ENCODE measurements at places on chromosomes 6 and 20.

- DNase-seq, result no peak
These were observed 10.6 kb upstream of the TTPAL start for GRCh38 chr20:44465001-44465560.

GRCh38 chr20:13221673-13222318 is 722 bp downstream of the ISM1 start:
- DNase-seq, result peak; percentile 65

DNA sequence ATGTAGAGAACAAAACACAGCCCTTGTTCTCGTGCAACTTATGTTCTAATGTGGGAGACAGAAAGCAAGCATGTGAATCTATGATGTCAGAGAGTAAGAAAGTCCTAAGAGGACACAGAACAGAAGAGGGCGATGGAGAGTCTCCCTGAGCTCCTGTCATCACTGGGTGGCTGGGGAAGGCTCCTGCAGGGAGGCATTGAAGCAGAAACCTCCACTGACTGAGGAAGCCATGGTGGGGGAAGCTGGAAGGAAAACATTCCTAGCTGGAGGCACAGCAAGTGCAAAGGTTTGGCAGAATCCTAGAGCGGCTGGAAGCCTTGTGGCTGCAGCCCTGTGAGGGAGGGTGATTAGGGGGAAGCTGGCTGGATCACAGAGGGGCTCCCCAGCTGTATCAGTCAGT is 248.0 kb downstream of the CDH26 start:
- no peak for DNase-seq

- DNase-seq, result no peak
These were observed 23.6 kb downstream of the STMND1 start for GRCh38 chr6:17125407-17125806.

- DNase-seq, result no peak
These were observed 41.3 kb downstream of the TRMT11 start for GRCh38 chr6:126027601-126028000.

DNA sequence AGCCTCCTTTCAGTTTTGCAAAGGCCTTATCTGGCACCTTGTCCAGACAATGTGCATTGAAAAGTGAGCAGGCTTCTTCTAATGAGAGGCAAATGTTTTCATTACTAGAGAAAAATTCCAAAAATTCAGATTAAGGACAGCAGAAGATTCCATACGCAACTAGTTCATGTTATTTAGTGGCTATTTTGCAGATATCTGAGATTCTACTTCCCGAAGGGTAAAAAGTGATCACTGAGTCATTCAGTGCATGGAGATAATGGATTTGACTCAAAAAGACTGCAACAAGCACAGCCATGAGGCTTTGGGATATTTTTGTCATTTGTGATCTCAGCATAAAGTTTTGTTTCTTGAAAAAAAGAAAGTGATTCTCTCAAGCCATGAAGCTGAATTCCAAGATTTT is 29.9 kb downstream of the METTL24 start:
- DNase-seq, result no peak

- no peak for DNase-seq
These were observed 5.0 kb upstream of the RTF2 start for GRCh38 chr20:56463428-56463827.

DNA sequence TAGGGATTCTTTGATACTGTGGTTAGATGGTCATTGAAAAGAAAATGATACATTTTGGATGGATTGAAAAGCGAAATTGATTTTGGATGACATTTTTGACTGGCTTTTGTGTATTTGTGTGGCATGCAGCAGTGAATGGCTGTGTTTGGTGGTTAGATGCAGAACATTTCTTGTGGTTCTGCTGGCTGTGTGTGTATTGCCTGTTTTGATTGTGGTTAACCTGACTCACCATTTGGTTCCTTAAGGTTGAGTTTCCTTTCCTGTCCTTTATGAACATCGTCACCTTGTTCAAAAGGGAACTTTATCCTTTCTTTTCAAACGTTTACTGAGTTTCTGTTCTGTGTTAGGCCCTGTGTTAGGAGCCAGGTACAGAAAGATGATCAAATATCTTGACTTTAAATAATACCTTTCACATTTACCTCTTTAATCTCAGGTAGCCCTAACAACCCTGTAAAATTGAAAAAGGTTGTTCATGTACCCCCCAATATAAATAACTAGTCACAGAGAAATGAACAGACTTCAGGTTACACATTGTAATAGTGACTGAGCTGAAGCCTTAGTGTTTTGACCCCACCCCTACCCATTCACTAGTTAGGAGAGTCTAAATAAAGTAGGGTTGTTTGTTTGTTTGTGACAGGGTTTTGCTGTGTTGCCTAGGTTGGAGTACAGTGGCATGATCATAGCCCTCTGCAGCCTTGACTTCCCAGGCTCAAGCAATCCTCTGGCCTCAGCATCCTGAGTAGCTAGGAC is 23.8 kb downstream of the ANKS1A start:
- no peak for DNase-seq

- no peak for DNase-seq
These were observed 66.3 kb downstream of the SLX4IP start for GRCh38 chr20:10501402-10501801.

GRCh38 chr6:84271061-84271716 is 43.7 kb upstream of the CEP162 start:
- no peak for DNase-seq

DNA sequence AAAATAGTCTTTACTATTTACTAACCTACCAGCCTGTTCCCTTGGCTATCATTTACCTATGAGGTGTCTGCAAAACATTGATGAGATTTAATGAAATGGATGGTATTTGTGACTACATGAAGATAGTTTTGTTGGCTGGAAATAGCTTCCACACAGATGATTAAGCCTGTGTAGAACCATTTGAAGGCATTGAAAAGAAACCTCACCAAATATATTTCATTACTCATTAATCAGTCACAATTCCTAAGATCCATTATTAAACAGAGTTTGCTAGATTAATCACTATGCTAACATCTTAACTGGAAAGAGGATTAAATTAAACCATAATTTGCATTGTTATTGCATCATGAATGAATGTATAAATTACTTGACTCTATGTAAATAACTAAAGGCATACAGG is 560.3 kb downstream of the BMP2 start:
- DNase-seq, result no peak

- no peak for DNase-seq
These were observed 79.8 kb upstream of the EMILIN3 start for GRCh38 chr20:41446456-41446855.

- DNase-seq, result no peak
These were observed 223.5 kb downstream of the PACRG start for GRCh38 chr6:162951164-162951743.

DNA sequence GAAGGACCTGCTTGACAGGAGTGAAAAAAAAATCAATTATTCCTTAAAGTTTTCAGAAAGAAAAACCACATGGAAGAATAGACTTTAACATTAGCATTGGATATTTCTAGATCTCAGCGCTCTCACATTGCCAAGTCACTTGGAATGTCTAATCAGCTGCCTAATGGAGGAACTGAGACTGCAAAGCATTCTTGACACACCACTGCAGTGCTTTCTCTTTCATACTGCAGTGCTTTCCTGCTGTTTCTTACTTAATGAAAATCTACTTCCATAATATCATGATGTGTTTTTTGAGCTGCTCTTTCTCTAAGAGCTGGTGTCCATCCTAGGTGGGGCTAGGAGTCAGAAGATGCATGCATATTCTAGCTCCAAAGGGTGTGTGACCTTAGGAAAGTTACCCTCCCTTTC is 20.4 kb upstream of the MCM3 start:
- DNase-seq, result no peak

- DNase-seq, result no peak
These were observed 16.7 kb downstream of the FARS2 start for GRCh38 chr6:5278047-5278446.

GRCh38 chr20:59019217-59019616 is at the start of gene TUBB1:
TUBB1 (plus strand) TSS chr20:59019429; CDS start chr20:59019523, 94 bp downstream.
- no peak for DNase-seq

DNA sequence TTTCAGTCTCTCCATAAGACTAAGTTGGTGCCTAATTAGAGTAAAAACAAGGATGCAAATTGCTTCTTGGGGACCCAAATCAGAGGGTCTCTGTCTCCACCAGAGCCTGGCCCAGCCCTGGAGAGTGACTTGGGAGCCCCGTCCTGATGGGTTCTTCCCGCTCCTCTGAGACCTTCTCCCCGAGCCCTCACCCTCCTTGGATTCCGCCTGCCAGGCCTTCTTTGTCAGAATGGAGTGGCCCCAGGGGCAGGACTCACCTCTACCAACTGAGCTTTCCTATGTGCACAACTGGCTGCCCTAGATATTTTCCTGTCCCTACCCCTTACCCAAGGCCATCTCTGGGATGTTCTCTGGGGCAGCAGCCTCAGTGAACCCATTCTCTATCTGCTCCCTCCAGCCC is 9.7 kb downstream of the SYNDIG1 start:
- no peak for DNase-seq

- no peak for DNase-seq
These were observed 81.1 kb downstream of the STXBP5 start for GRCh38 chr6:147285087-147285855.
